ENCODE measurements at places on chromosomes 16 and 17.

DNA sequence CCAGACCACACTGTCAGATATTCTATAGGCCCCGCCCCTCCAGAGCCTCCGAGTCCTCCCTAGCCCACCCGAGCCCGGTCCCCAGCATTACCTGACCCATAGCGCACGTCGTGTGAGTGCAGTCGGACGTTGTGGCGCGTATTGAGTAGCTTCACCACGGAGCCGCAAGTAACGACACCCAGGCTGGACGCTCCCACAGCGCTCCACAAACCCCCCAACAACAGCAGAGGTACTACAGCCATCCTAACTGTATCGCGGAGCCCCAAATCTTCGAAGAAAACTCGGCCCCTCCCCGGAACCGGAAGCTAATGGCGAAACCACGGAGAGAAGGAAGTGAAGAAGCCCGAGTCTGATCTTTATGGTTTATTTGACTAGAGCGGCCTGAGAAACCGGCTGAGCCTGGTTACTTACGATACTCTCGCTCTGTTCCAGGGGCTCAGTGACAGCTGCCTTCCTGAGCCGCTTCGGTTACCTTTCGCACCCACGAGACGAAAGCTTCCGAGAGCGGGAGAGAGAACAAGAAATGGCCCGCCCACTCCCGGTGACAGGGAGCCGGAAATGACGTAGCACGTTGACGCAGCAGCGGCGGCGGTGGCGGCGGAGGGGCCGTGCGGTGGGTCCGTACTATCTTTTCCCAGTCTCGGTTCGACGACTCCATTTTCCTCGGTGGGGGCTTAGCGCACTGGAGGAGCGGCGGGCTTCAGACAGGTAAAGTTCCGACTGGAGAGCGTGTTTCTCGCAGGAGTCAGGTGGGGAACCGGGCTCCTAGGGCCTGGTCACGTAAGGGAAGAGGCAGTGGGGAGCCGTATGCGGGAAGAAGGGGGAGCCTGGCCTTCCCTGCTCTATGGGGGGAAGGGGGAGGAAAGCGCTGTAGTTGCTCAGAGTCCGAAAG is at the start of the genes SDF2 and SUPT6H:
TSS of gene SDF2 (minus strand) at position 272 of the 892 bp plus-strand sequence. CDS start at position 242, 30 bp downstream.
TSS of gene SUPT6H (plus strand) at position 571 of the 892 bp plus-strand sequence. CDS start 11,197 bp downstream, outside the sequence.
- H3K4me3 ChIP-seq: peak within 1 kb of the TSS; percentile 73
- H3K4me1 ChIP-seq: peaks cover 14% of the 10 kb centered on the region
- H3K27ac ChIP-seq: peak within 1 kb of the TSS; percentile 98
- H3K27me3 ChIP-seq: no peaks in the 10 kb centered on the region
- peak; percentile 93 for DNase-seq

GRCh38 chr17:64085650-64086005 is 44.3 kb downstream of the ERN1 start:
- H3K4me1 ChIP-seq: peaks cover 22% of the 10 kb centered on the region
- no peak overlapping the region for H3K4me3 ChIP-seq
- DNase-seq: no peak

- H3K27ac ChIP-seq: peak overlapping the region; percentile 99
- H3K27me3 ChIP-seq: no peaks in the 10 kb centered on the region
- peaks cover 12% of the 10 kb centered on the region for H3K4me1 ChIP-seq
Observed at GRCh38 chr16:69131167-69131838, 1.1 kb downstream of the CHTF8 start.

- H3K36me3 ChIP-seq: no peaks in the 10 kb centered on the region
Observed at GRCh38 chr17:77419547-77420094, 278.9 kb downstream of the SEC14L1 start.

GRCh38 chr16:1285669-1286512 is 23.5 kb upstream of the UBE2I start:
- H3K36me3 ChIP-seq: no peaks in the 10 kb centered on the region
- no peak overlapping the region for H3K27ac ChIP-seq
- peaks cover 13% of the 10 kb centered on the region for H3K27me3 ChIP-seq
- peaks cover 6% of the 10 kb centered on the region for H3K4me1 ChIP-seq
- no peak overlapping the region for H3K4me3 ChIP-seq

DNA sequence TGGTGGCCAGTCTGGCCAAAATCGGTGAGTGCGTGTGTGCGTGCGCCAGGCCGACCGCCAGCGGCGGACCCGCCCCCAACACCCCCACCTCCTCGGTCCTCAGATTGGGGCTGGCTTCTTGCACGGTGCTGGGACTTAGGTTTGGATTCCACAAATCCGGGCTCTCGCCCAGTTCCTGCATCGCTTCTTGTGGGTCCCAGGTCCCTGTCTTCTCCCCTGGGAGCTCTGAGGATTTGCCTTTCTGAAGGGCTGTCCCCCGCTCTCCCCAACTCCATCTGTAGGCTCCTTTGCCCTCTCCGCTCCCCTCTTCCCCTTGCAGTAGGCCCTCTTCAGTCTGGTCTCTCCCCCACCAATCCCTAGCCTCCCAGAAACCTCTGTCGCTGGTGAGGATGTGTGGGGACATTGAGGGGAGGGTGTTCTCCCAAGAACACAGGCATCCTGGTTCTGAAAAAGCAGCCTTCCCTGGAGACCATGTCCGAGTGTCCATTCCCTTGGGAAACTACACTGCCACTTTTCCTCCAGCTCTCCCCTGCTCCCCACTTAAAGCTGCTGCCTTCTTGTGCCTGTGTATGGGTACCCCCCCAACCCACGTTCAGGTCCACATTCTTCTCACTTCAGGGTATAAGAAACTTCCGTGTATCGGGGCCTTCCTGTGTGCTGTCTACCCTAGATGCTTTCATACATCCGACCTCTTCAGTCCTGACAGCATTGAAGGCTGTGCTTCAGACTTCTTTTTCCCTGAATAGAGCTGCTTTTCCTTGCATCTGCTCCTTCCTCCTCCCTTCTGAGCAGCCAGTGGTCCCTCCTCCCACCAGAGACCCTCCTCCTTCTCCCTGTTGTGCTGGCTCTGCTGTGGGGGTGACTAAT is 632 bp downstream of the SLC9A5 start:
- no peak for DNase-seq
- H3K4me3 ChIP-seq: peak overlapping the region; percentile 58
- peaks cover 5% of the 10 kb centered on the region for H3K4me1 ChIP-seq
- H3K36me3 ChIP-seq: no peaks in the 10 kb centered on the region
- no peak overlapping the region for H3K27ac ChIP-seq
- peaks cover 14% of the 10 kb centered on the region for H3K27me3 ChIP-seq

GRCh38 chr17:752620-753219 is 656 bp upstream of the GEMIN4 start:
- peaks cover under 1% of the 10 kb centered on the region for H3K36me3 ChIP-seq
- peak overlapping the region; percentile 69 for H3K27ac ChIP-seq
- peaks cover 5% of the 10 kb centered on the region for H3K4me1 ChIP-seq

DNA sequence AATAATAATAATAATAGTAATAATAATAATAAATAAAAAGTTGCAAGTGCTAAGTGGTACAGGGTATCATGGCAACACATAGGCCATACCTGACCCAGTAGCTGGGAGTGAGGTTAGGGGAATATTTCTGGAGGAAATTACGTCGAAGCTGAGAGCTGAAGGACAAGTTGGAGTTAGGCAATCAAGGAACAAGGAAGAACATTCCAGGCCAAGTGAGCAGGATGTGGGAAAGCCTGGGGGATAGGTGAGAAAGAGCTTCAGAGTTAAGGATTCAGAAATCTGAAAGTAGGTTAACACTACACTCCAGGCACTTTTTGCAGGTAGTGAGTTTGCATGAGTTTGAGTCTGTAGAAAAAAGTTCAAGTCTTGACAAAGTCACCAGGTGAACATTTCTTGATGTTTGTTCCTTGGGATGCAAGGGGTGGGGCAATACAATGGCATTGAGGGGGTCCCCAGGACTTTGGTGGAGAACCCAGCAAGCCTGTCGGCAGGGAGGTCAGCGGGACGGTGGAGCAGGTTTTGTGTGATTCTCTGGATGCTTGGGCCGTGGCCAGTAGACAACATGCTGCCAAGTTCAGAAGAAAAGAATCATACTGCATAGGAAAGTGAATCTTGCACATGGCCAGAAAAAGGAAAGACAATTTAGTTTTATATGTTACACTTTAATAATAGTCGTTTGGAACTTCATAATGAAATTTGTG is 27.7 kb upstream of the MPHOSPH6 start:
- no peaks in the 10 kb centered on the region for H3K4me1 ChIP-seq
- no peak overlapping the region for H3K27ac ChIP-seq
- H3K4me3 ChIP-seq: no peak overlapping the region
- H3K27me3 ChIP-seq: no peaks in the 10 kb centered on the region
- no peaks in the 10 kb centered on the region for H3K36me3 ChIP-seq

DNA sequence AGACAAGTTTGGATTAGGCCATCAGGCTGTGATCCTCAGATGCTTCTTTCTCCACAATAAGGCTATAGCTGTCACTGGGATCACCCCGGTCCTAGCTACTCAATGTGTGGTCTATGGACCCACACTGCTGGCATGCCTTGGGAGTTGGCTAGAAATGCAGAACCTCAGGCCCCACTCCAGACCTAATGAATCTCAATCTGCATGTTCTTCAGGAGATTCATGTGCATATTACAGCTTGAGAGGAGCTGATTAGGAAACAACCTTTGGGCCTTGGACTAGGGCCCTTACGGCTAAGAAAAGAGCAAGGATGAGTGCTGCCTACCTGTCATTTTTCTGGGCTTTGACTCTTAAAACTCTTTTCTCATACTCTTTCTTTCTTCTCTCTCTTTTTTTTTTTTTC is 7.5 kb downstream of the ADAT1 start:
- H3K27ac ChIP-seq: no peak overlapping the region
- no peak overlapping the region for H3K4me3 ChIP-seq
- H3K27me3 ChIP-seq: no peaks in the 10 kb centered on the region
- peaks cover 6% of the 10 kb centered on the region for H3K36me3 ChIP-seq
- no peak for DNase-seq
- H3K4me1 ChIP-seq: no peaks in the 10 kb centered on the region

GRCh38 chr17:31522284-31522931 is 130.9 kb downstream of the RAB11FIP4 start:
- DNase-seq: no peak
- no peak overlapping the region for H3K4me3 ChIP-seq
- H3K27me3 ChIP-seq: no peaks in the 10 kb centered on the region
- no peaks in the 10 kb centered on the region for H3K36me3 ChIP-seq
- no peaks in the 10 kb centered on the region for H3K4me1 ChIP-seq

- H3K4me1 ChIP-seq: peaks cover 44% of the 10 kb centered on the region
- no peaks in the 10 kb centered on the region for H3K27me3 ChIP-seq
- H3K36me3 ChIP-seq: no peaks in the 10 kb centered on the region
- peak within 1 kb of the TSS; percentile 51 for H3K4me3 ChIP-seq
Observed at GRCh38 chr16:57802341-57803133, at the start of gene KIFC3. Gene KIFC3 (minus strand): TSS chr16:57802491. CDS start chr16:57798243, 4,248 bp downstream.

- no peak overlapping the region for H3K27ac ChIP-seq
- no peak for DNase-seq
- no peak overlapping the region for H3K4me3 ChIP-seq
- H3K36me3 ChIP-seq: no peaks in the 10 kb centered on the region
- H3K27me3 ChIP-seq: no peaks in the 10 kb centered on the region
- H3K4me1 ChIP-seq: no peaks in the 10 kb centered on the region
Observed at GRCh38 chr17:79937391-79938335, 98.0 kb downstream of the TBC1D16 start.

GRCh38 chr16:30430428-30430970 is 669 bp upstream of the DCTPP1 start:
- peaks cover 6% of the 10 kb centered on the region for H3K36me3 ChIP-seq
- H3K4me1 ChIP-seq: peaks cover 11% of the 10 kb centered on the region
- no peak for DNase-seq
- peak overlapping the region; percentile 69 for H3K27ac ChIP-seq
- no peaks in the 10 kb centered on the region for H3K27me3 ChIP-seq
- no peak overlapping the region for H3K4me3 ChIP-seq

DNA sequence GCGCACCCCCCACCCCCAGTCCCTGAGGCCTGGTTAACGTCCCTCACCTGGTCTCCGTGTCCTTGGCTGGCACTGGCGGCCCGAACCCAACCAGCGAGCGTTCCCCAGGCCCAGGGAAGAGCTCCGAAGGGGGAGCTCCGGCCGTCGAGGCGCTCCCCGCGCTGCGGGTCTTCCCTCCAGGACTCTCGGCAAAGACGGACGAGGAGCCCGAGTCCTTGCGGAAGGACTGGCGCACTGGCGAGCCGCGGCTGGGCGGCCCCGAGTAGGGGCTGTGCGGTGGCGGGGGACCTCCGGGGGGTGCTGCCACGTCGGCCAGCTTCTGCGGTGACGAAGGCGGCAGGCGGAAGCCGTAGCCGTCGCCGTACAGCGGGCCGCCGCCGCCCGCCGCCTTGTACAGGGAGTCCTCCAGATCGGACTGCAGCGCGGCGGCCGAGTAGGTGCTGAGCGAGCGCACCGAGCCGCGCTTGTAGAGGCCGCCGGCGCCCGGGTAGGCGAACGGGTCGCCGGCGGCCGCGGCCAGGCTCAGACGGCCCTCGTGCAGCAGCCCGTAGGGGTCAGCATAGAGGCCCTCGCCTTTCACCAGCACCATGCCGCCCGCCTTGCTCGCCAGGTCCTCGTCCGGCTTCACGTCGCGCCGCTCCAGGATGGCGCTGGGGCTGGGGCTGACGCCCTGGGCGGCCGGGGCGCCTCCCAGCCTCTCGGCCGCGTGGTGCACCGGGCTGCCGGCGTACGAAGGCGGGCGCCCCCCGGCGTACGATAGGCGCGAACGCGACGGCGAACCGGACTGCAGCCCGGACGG is 44.1 kb downstream of the SRCIN1 start:
- H3K27ac ChIP-seq: no peak overlapping the region
- no peak overlapping the region for H3K4me3 ChIP-seq
- H3K4me1 ChIP-seq: peaks cover 31% of the 10 kb centered on the region
- H3K27me3 ChIP-seq: peaks cover 82% of the 10 kb centered on the region

- H3K4me3 ChIP-seq: no peak overlapping the region
- peaks cover 4% of the 10 kb centered on the region for H3K36me3 ChIP-seq
- H3K4me1 ChIP-seq: no peaks in the 10 kb centered on the region
- DNase-seq: no peak
- H3K27ac ChIP-seq: no peak overlapping the region
Observed at GRCh38 chr17:62675260-62675659, 47.8 kb downstream of the MRC2 start.
